ENCODE measurements at places on chromosomes 4 and X. TPM values are rescaled to one million over a fixed set of nuclear protein-coding genes. Genes with fewer than 3 reads are reported as not detected.
A peak's percentile ranks its signal among the peaks of the same experiment; 100 is the strongest.

The SLITRK2 gene
- not detected for total RNA-seq

The CLTRN gene
- total RNA-seq: not detected

The DUSP21 gene
- not detected for total RNA-seq

The CDKL2 gene
- total RNA-seq: 0.06 TPM

The PNMA6E gene
- total RNA-seq: not detected

The CFP gene
- total RNA-seq: 0.34 TPM

The PIM2 gene
- total RNA-seq: 10.7 TPM

The DACH2 gene
- total RNA-seq: not detected

The ADAMTS3 gene
- total RNA-seq: 0.23 TPM

The CNGA2 gene
- not detected for total RNA-seq

- no peak for DNase-seq
These were observed 116.4 kb upstream of the BEND4 start for GRCh38 chr4:42268824-42269223.

GRCh38 chrX:111481896-111482295 lies 29.5 kb upstream of the SERTM2 start:
- DNase-seq: no peak

GRCh38 chr4:161498155-161498554 lies 665.6 kb downstream of the FSTL5 start:
- DNase-seq: no peak

- DNase-seq: no peak
These were observed 4.5 kb downstream of the HHIP start for GRCh38 chr4:144650311-144651005.

DNA sequence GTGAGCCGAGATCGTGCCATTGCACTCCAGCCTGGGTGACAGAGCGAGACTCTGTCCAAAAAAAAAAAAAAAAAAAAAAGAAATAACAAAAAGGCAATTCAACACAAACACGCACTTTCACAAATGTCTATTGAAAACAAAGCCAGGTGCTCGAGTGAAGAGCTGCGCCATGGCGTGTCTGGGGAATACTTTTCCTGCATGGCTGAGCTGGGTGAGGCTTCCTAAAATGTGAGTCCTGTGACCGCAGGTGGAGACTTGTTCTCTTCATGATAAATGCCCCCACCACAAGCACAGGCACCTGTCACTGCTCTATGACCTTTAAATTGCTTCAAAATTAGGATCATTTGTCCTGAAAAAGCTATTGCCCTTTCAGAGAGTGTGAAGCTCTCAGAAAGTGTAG lies 4.0 kb upstream of the ABLIM2 start:
- DNase-seq: no peak

DNA sequence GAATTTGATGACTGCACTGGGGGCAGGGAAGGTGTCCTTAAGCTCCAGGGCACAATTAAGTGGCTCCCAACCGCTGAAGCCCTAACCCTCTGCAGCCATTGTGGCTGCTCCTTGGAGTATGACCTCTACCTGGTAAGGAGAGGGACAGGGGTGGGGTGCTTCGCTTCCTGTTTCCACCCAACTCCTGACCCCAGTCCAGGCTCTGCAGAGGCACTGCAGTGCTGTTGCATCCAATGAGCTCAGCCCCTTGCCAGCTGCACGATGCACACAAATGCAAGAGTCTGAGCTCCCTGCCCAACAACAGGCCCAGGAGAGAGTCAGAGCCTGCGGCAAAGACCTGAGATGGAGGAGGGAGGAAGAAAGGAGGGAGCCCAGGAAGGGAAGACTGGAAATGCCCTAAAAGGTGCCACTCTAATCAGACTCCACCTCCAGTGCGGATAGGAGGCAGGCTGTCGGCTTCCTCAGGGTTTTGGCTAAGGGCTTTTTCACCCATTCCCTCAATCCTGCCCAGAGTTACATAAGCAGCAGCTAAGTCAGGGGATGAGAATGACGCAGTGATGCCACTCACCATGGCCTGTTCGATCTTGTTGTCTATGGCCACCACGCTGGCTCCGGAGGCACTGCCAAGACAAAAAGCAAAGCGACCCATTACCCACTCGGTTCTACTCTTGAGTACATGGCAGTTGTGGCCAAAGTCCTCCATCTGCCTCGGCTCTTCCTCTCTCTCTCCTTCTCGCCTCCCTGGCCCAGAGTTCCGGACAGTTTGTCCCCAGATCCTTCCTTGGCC lies 60.1 kb downstream of the TSC22D3 start:
- peak; percentile 31 for DNase-seq

GRCh38 chr4:177632481-177632880 lies 190.2 kb upstream of the AGA start:
- DNase-seq: no peak

GRCh38 chr4:133592591-133592990 lies 443.5 kb downstream of the PCDH10 start:
- DNase-seq: no peak

GRCh38 chrX:111411983-111412382 lies at the start of gene DCX:
Gene DCX (minus strand): TSS chrX:111412192. CDS start chrX:111410398, 1,794 bp downstream.
- no peak for DNase-seq

GRCh38 chrX:69028761-69029120 lies 136.5 kb downstream of the PJA1 start:
- DNase-seq: no peak

GRCh38 chr4:182885738-182886077 lies 31.5 kb downstream of the DCTD start:
- no peak for DNase-seq

DNA sequence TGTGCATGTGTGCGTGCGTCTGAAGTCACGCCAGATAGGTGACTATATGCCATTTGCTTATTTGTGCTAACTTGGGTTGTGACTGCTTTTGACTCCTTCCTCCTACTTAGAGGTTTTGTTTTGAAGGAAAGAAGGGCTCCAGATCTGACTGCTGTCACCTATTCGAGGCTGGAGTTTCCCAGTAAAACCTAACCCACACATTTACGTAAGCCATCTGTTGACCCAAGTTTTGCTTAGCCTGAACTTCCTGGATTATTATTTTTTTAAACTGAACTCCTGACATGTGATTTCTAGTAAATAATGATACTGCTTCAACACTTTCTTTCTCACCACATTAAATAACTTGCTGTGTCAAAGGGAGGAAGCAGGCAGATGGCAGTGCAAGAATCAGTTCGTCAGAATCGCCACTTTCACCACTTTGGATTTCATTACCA lies 41.5 kb downstream of the DTHD1 start:
- no peak for DNase-seq

DNA sequence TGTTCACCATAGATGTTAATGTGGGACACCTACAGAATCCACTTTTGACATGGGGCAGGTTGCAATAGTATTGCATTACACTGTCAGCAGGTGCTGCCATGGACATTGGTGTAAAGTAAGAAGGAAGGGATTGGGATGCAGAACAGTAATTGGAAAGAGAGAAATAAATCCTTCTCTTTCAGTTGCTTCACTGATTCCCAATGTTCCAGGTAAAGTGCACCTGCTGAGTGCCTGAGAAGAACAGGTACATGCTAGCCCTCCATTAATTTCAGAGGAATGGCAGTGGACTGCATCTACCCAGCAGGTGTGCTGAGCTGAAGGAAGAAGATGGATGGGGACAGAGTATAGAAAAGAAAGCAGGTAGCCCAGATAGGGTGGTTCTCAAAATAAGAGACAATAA lies 248.5 kb downstream of the TENM3 start:
- DNase-seq: no peak

DNA sequence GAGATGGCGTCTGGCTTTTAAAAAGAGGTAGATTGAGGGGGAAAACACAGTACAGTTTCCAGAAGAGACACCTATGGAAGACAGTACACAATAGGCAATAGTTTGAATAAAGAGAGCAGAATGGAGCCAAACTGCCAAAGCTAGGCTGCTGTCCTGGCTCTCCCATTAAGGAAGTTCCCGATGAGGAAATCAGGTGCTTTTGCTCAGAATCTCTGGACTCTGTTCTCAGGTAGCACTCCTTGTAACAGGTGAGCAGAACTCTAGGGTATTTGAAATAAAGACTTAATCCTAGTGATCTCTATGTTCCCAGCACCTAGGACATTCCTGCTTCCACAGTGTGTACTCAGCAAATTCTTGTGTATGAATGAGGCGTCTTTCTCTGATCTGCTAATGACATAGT lies 1.6 kb downstream of the EGF start:
- DNase-seq: no peak

DNA sequence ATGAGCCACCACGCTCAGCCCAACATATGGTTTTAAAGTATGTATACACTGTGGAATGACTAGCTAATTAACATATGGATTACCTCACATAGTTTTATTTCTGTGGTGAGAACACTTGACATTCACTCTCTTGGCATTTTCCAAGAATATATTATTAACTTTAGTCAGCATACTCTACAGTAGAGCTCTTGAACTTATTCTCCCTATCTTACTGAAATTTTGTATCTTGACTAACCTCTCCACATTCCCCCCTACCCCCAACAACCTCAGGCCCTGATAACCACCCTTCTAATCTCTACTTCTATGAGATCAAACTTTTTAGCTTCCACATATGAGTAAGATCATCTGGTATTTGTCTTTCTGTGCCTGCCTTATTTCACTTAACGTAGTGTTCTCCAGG lies 38.6 kb upstream of the AGA start:
- no peak for DNase-seq

GRCh38 chr4:2937146-2937857 lies 25.9 kb downstream of the NOP14 start:
- no peak for DNase-seq

- no peak for DNase-seq
These were observed 4.0 kb upstream of the DKC1 start for GRCh38 chrX:154758696-154759095.

DNA sequence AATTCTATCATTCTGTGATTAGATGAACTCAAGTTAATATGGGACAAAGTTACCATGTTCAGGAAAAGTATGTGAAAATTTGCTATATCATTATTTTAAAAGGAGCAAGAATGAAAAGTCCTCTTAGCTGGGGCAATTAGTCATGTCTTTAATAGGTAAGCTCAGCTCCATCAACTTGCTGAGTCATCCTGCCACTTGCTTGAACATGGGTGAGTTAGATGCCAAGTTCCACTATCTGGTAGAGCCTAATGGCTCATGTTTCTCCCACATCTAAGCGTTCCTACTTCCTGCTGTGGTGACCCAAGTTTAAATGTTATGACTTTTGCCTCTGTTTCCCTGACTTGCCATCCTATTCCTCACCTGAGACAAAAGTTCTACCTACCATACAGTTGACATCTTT lies 276.8 kb downstream of the ZNF674 start:
- peak; percentile 61 for DNase-seq

DNA sequence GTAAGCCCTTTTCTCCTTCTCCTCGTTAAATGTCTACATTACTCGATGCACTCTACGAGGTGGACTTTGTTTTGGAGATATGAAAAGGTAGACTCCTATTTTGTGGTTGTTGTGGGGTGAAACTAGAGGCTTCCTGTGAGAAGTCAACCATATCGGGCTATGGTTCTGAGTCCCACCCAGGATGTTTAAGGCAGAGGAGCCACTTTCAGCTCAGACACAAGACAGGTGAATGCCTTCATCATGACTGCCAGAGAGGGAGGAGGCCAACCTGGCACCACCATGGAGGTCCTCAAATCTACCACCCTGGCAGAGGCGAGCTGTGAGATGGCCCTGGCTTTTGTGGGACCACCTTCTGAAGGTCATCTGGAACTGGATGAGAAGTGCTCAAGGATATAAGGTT lies 154.4 kb upstream of the KLF3 start:
- no peak for DNase-seq

- DNase-seq: no peak
These were observed 44.9 kb downstream of the SH3RF1 start for GRCh38 chr4:169225812-169226211.

DNA sequence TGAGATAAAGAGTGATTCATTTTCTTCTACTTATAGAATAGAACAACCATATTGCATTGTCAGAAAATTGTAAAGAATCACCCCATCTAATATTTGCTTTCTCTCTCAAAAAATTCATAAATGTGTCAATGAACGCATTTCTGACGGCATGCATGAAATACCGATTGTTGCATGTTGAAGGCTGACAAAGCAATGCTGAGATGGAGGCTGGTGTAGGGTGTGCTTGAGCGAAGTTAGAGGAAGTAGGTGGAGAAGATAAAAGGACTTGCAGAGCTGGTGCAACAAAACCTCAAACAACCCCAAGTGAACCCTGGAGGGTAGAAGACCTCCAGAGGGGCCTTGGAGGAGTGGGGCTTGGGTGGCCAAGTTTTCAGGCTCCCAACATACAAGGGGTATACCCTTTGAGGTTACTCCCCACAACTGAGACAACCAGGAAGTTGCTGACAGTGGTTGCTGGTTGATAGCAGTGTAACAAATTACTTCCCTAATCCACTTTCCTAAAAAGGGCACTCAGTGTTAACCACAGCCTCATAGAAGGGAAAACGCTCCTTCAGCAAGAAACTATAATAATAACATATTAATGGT lies 452.7 kb downstream of the NLGN4X start:
- no peak for DNase-seq

GRCh38 chrX:125306335-125306866 lies 13.3 kb upstream of the TEX13C start:
- no peak for DNase-seq

DNA sequence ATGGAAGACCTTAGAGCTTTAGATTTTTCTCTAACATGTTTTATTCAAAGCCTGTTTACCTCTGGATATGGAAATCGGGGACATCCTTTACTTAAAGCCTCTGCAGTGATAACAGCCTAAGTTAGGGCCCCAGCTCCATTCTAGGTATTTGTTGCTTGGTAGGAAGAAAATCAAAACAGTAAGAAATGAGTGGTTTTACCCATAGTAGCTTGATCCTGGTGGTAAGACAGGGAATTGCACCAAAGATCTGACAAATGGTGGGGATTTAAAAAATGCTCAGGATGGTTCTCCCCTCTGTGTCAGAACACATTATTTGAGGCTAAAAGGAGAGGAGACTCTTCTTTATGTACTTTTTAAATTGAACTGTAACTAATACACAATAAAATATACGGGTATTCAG lies 52.4 kb downstream of the AFF2 start:
- no peak for DNase-seq

- no peak for DNase-seq
These were observed 105.7 kb downstream of the WWC2 start for GRCh38 chr4:183204793-183205192.

- DNase-seq: no peak
These were observed 73.3 kb upstream of the HHIP start for GRCh38 chr4:144572660-144573059.

- peak; percentile 24 for DNase-seq
These were observed 1.2 kb upstream of the TADA2B start for GRCh38 chr4:7041801-7042502.

GRCh38 chr4:3500634-3501101 lies 31.6 kb downstream of the LRPAP1 start:
- no peak for DNase-seq

DNA sequence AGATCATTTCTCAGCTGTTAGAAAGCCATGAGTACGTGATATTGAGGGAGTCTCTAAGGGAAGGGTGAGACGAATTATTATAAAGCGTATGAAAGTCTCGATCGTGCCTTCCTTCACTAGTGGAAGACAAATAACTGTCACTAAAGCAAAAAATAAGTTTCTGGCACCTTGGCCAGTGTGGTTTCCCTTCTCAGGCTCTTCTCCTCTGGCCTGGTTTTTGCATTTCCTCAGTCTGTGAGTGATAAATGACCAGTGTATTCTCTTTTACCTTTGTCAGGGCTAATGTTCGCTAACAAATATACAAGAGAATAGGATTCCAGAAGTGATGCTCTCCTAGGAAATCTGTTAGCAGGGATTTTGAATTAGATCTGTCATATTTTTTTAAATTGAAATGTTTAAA lies 19.6 kb downstream of the TXK start:
- no peak for DNase-seq
